ENCODE measurements at places on chromosomes 3 and 15.

- DNase-seq, result no peak
Measured at GRCh38 chr3:111885578-111885977, 26.5 kb downstream of the PHLDB2 start.

- DNase-seq, result no peak
Measured at GRCh38 chr3:143267989-143268388, 148.4 kb downstream of the CHST2 start.

GRCh38 chr15:41939986-41940385 is 32.4 kb downstream of the EHD4 start:
- DNase-seq, result no peak

DNA sequence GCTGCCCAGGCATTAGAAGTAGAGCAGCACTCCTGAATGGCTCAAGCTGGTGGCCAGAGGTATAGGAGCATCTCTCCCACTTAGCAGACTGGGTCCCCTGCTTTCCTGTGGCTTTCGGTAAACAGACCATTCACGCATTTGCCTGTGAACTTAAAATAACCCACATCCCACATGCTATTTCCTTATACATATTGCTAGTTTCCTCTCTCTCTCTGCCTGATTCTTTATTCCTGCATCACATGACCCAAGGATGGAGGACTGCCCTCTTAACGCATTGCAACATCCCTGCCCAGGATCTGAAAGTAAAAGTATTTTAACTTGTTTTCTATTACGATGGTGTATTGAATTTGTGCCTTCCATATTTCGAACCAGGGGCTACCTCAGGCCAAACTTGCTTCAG is 43.4 kb upstream of the NLGN1 start:
- DNase-seq, result no peak

- DNase-seq, result no peak
Measured at GRCh38 chr15:36479200-36479896, 100.1 kb upstream of the CDIN1 start.

GRCh38 chr15:58521293-58521991 is 89.7 kb downstream of the LIPC start:
- no peak for DNase-seq

DNA sequence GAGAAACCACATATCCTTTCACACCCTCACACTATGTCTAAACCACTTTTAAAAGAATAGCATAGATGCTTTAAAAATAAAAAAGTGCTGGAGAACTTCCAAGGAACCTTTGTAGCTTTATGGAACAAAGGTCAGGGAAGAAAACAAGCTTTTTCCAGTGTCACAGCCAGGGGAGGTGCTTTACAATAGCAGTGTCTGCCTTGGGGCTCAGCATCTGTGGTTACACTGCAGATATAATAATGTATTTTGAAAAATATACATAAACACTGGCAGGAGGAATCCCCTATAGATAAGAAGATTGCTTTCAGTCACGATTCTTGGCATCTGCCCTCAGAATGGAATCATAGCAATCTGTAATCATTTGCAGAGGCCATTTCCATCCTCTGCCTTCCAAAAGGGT is 362.4 kb upstream of the LRRC3B start:
- no peak for DNase-seq

DNA sequence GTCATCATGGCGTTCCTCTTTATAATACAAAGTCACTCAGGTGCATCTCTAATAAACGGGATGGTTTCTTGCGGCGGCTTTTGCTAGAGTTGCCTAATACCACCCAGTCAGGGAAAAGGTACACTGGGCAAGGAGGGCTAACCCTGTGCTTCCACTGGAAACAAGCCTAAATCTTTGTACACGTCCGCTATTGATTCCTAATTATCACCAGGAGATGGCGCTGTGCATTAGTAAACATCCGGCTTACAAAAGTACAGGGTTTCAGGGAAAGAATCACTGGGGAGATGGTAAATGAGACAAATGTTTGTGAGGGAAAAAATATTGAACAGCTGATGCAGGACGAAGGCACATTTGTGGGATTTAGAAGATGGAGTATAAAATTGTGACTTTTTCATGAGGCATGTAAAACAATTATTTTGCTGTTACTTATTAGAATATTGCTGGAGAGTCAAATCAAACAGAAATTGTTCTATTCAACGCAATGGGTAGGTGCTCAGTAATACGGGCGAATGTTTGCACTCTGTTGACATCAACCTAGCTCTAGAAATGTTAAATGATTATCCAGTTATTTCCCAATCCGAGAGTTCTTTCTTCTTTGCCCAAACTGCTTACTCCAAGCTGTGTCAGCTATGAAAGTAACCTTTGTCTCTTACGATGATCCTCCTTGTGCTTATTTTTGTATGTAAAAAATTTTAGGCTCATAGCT is 50.6 kb downstream of the GMNC start:
- peak; percentile 46 for DNase-seq

GRCh38 chr3:102810937-102811336 is 376.1 kb downstream of the ZPLD1 start:
- DNase-seq, result no peak

DNA sequence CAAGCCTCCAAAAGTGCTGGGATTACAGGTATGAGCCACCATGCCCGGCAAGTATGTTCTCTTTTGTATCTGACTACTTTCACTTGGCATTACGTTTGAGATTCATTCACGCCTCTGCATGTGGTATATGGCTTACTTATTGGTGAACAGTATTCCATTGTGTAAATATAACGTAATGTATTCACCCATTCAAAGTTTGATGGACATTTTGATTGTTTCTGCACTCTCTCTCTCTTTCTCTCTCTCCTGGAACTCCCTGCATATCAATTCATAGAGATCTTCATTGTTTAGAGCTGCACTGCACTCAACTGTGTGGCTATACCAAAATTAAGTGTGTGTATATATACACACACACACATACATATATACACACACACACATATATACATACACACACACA is 30.4 kb downstream of the SPPL2A start:
- DNase-seq, result no peak

DNA sequence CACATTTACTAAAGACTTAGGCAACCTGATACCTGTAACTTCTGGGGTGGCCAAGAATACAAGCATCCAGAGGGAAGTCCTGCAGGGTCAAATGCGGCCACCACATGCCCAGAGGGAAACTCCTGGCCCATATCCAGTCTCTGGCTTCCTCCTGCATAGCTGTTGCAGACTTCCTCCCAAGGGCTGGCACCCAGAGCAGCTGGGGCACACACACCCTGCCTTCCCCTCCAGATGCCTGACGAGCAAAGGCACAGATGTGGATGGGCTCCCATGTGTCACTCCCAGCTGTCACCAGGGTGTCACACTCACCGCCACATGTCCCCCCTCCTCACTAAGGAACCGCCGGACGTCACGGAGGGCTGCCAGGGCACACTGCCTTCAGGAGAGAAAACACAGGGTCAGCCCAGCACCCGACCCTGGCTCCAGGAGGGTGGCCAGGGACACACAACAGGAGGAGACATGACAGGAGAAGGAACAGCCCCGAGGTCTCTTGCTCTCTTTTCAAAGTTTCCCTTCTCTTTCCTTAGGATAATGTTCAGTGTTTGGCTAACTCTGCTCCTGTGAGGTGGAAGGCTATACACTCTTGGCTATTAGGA is 13.2 kb downstream of the PFKFB4 start:
- DNase-seq, result no peak

DNA sequence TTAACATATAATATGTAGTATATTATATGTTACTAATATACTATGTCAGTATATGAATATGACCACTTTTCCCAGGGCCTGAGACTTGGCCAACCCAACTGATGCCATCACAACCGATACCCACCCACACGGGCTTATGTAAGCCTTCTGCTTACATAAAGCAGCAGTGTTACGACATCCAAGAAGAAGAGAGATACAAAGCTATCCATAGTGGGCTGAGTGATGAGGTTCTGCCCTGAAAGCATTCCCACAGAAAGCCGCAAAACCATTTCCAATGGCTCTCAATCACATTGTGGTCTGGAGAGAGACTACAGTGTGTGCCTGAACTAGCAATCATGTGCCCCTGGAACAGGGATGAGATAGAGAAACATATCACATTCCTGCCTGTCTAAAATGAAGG is 177.9 kb downstream of the PLOD2 start:
- DNase-seq, result no peak

- no peak for DNase-seq
Measured at GRCh38 chr15:81887912-81888311, 157.9 kb downstream of the MEX3B start.
